ENCODE measurements at places on chromosomes 11 and 22.

- no peak for DNase-seq
These were observed 28.4 kb downstream of the ARHGAP32 start for GRCh38 chr11:129163714-129164164.

DNA sequence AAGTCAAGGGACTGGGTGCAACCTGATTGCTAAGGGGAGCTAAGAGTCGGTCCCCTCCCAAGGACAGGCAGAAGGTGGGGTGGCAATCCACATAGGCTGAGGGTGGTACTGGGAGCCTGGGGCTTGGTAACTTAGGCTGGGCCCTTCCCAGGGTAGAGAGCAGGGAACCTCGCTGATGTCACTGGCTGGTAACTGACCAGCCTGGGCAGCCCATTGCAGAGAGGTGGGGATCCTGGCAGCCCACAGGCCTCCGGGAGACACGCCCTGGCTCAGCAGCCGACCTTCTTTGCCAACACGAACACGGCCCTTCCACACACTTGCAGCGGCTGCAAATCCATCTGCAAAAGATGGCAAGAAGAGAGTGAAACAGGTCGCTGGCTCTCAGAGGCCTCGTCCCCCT, 25.4 kb downstream of the A4GALT start:
- no peak for DNase-seq

GRCh38 chr22:25628494-25628893, 64.0 kb downstream of the GRK3 start:
- no peak for DNase-seq

DNA sequence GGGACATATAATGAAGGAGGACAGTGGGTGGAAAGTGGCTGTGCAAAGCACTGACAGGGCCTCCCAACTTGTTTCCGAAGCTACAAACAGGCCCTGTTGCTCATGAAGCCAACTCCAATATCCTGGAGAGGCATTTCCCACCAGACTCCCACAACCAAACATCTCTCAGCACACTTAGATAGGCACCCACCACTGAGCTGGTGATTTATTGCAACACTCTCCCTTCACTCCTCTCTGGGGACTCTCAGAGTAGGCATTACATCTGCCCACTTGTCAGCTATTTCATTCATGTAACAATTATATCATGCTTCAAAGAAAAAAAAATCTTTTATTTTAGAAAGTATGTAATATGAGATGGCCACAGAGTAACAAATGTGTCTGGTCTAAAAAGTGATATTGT, 32.1 kb upstream of the PPP2R1B start:
- DNase-seq, result no peak

DNA sequence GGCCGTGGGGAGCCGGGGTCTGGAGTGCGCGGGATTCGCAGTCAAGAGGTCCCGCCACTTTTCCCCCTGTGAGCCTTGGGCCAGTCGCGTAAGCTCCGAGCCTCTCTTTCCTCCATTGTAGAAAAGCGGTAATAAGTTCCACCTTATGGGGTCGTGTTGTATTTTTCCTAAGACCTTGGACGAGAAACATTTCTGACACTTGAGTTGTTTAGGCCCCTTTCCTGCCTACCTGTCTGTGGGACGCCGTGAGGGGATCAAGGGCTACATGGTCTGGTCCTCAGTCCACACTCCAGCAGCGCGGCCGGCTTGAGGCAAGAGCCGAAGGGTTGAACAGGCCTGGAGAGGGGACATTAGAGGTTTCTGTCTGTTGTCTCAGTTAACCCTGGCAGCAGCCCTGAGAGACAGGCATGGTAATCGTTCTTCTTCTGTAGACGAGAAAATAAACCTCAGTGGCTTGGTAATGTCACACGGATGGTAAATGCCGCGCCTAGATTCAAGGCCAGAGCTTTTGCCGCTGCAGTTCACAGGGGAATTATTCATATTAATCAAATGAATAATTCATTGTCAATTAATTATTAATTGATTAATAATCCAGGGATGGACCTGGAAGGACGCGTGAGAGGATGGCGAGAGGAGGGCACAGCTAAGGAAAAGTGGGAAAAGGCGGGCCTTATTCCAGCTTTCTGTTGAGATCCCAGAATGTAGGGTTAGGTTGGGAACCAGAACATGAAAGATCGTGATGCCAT, 545 bp downstream of the FEN1 start:
- no peak for DNase-seq

GRCh38 chr11:132111838-132112237, 741.4 kb downstream of the NTM start:
- DNase-seq, result no peak

DNA sequence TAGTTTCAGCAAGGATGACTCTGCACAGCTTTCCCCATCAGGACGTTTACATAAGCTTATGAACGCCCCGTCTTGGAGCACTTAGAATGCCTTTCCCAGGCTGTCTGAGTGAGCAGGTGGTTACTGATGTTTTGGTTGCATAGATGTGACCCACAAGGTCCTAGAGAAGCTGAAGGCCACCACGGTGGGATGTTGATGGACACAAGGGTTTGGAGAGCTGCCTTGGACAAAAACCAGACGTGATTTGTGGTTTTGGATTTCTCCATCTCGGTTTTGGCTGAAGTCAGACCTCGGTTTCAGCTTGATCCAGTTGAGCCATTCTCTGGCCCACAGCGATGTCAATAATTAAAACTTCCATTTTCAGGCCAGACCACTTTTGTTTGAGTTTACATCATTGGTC, 151.9 kb downstream of the LDLRAD3 start:
- no peak for DNase-seq

- no peak for DNase-seq
These were observed 8.4 kb downstream of the CYTH4 start for GRCh38 chr22:37290737-37291136.

DNA sequence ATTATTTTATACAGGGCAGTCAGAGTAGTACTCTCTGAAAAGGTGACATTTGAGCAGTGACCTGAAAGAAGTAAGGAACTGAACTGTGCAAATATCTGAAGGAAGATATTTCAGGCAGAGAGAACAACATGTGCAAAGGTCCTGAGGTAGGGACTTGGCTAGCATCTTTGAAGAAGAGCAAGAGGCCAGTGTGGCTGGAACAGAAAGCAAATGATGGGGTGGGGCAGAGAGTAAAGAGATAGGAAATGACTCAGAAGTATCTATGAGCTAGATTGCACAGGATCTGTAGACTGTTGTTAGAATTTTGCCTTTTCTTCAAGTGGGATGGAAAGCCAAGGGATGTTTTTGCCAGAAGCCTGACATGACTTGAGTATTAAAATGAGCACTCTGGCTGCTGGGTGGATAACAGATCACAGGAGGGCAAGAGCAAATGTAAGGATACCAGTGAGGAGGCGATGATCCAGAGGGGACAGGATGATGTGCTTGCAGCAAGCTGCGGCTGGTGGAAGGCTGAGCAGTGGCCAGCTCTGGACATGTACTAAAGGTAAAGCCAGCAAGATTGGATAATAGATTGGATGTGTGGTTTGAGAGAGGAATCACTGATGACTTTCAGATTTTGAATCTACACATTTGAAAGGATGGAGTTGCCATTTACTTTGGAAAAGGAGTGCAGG, 33.2 kb upstream of the TTC12 start:
- DNase-seq, result no peak

GRCh38 chr11:60791153-60791933, 6.2 kb downstream of the MS4A10 start:
- DNase-seq, result no peak

GRCh38 chr11:11450744-11451362, 97.8 kb upstream of the CSNK2A3 start:
- no peak for DNase-seq

GRCh38 chr22:48585916-48586798, 1241.5 kb downstream of the BRD1 start:
- no peak for DNase-seq

DNA sequence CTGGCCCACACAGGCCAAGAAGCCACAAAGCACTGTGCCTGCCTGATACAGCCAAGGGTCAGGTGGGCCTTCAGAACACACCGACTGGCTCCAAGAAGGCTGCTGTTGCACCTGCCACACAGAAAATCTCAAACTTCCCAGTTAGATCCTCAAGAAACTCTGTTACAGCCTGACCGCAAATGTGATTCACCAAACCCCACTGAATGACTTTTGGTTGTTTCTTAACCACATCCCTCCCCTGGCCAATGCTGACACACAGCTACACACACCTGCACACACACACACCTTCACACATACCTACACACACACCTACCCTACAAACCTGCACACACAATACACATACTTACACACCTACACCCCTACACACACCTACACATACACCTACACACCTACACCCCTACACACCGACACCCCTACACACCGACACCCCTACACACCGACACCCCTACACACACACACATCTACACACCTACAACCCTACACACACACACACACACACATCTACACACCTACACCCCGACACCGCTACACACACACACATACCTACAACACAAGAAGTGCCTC, 31.5 kb downstream of the CDKN1C start:
- no peak for DNase-seq

GRCh38 chr11:115930886-115931547, 426.8 kb upstream of the CADM1 start:
- DNase-seq, result no peak

GRCh38 chr11:122141725-122142124, 25.7 kb upstream of the BLID start:
- no peak for DNase-seq

- no peak for DNase-seq
These were observed 78.6 kb downstream of the MAML2 start for GRCh38 chr11:96264364-96264763.

DNA sequence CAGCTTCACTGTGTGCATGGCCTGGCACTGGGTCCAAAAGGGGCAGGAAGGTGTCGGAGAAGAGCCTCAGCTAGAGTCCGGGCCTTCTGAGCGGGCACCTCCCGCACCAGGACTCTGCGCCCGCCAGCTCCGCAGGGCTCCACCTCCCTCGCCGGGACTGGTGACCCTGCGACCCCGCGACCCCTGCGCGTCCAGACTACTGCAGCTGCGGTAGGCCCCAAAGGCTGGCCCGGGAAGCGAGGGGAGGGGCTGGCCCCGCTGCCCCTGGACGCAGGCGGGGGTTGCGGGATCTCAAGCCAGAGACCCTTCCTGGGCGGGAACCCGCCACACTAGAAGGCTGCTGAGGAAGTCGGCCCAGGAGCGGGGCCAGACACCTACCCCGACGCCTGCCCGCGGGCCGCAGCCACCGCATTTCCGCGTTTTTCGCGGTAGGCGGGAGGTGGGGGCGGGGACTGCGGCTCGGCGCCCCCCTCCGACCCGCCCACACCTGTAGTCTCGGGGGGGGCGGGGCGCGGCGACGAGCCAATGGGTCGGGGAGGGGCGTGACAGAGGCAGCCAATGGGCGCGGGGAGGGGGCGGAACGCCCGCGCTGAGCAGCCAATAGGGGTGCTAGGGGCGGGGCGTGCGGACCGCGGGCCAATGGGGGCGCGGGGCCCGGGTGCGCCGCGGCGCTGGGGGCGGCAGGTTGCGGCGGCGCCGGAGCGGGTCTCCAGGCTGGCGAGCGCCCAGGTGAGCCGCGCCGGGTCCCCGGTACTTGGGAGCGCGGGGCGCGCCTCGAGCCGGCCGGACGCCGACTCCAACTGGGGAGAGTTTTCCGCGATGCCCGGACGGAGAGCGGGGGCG, at the start of the genes LMNTD2 and RASSF7:
TSS of gene LMNTD2 (minus strand) at position 434 of the 843 bp plus-strand sequence. CDS start at position 412, 22 bp downstream.
TSS of gene RASSF7 (plus strand) at position 666 of the 843 bp plus-strand sequence. CDS start 799 bp downstream, outside the sequence.
- peak; percentile 87 for DNase-seq

GRCh38 chr11:120994091-120994859, 29.6 kb upstream of the TBCEL start:
- DNase-seq, result no peak

- no peak for DNase-seq
These were observed 61.5 kb downstream of the ADAMTS15 start for GRCh38 chr11:130509942-130510341.

DNA sequence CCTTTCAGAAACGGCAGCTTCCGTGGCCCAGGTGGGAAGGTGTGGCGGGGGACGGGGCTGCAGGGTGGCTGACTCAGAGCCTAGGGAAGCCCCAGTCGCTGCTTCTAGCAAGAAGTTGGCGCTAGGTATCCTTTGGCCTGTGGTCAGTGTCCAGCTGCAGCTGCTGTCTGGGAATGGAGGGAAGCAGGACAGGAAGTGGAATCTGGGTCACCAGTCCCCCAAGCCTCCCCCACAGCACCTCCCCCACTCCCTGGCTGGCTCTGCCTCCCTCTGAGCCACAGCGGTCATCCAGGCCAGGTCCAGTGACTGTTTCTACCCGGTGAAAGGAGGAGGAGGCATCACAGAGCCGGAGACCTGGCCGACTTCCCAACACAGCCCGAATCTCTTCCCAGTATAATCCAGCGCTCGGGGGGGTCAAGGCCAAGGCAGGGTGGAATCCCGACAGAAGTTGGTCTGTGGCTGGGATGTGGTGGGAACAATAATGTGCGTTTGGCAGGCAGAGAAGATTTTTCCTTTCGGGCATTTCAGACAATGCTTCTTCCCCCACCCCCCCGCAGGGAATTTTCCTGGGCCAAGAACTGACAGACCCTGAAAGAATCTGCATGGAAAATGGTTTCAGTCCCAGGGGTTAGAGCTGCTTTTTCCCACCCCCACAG, 45.1 kb downstream of the C11orf96 start:
- DNase-seq, result no peak

DNA sequence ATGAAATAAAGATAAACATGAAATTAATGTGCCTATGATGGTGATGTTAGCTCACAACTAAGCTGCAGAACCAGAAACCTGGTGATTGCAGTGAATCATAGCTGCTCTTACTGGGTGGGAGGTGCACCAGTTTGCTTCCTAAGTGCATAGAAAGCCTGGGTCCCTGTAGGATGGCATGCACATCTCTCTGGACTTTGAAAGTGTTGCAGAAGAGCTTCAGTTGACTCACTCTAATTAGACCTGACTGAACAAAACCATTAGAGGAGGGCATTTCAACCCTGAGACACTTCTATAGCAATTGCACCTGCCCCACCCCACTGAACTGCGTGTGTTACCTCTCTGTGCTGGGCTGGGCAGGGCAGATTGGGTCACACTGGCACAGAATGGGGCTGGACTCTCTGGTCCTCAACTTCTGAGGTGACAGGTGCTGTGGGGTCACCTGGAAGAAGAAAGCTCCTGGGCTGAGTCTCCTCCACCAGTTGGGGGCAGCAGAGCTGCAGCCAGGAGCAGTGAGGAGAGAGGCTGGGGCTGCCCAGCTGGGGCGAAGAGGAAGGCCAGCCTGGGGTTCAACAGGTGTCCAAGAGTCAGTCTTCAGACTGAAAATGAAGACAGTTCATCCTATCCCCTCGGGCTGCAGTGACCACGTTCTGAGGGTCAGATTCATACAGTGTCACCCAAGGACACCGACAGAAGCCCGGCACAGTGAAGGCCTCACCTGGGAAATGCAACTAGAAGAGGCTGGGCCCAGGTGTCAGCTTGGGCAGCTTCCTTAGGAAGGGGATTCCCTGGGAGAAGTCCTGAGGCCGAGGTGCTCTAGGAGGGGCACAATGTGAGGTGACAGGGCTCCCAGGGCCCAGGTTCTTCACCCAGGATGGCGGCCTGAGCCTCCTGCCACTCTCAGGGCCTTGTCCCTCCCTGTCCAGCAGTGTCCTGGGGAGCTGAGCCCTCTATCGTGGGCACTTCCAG, 58.1 kb downstream of the GGTLC2 start:
- DNase-seq, result no peak

DNA sequence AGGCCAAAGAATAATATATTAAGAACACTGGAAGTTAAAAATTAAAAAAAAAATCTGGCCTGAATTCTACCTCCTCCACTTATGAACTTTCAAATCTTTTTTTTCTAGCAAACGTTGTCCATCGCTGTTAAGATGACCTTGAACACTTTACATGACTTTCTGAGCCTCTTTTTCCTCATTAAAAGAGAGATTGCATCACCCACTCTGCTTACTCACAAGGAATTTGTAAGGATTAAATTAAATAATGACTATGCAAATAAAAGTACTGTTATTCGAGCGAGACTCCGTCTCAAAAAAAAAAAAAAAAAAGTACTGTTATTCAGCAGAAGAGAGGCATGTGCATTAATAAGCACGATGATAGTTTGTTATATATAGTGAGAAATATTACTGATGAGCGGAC, 285.1 kb upstream of the CCDC90B start:
- DNase-seq, result no peak

- no peak for DNase-seq
These were observed 66.0 kb upstream of the FTH1 start for GRCh38 chr11:62033191-62034035.

Measured in GDM1 (cell line).